Ovary (tissue), 10 donors: ENCODE measurements at places on chromosomes 11 and 22.

GRCh38 chr22:48071828-48072227 is 1309.4 kb downstream of the TBC1D22A start:
- DNase-seq = no peak
- H3K4me1 ChIP-seq = no peaks in the 10 kb centered on the region
- H3K27me3 ChIP-seq = no peaks in the 10 kb centered on the region
- H3K27ac ChIP-seq = no peak overlapping the region
- no peaks in the 10 kb centered on the region for H3K36me3 ChIP-seq

DNA sequence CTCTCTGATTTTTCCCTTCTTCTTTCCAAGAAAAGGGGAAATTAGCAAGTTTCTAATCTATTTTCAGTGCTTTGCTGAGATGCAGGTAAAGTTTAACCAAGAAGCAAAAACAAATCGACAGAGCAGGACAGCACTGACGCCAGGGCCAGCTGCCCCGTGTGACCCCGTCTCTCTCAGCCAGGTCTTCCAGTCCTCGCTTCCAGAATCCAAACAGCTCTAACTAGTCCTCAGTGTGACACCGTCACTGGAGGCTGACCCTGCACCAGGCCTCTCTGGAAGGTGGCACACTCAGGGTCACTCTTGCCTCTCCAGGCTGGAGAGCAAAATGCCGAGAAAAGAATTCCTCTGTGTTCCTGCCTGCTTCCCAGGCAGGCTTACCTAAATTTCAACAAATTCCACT is 44.8 kb downstream of the SHANK2 start:
- no peaks in the 10 kb centered on the region for H3K36me3 ChIP-seq
- no peak overlapping the region for H3K27ac ChIP-seq
- no peaks in the 10 kb centered on the region for H3K4me1 ChIP-seq

- peak; percentile 13 for DNase-seq
- no peaks in the 10 kb centered on the region for H3K27me3 ChIP-seq
- no peak overlapping the region for H3K4me3 ChIP-seq
- H3K36me3 ChIP-seq = no peaks in the 10 kb centered on the region
Observed at GRCh38 chr22:49783926-49784629, 43.6 kb downstream of the BRD1 start.

DNA sequence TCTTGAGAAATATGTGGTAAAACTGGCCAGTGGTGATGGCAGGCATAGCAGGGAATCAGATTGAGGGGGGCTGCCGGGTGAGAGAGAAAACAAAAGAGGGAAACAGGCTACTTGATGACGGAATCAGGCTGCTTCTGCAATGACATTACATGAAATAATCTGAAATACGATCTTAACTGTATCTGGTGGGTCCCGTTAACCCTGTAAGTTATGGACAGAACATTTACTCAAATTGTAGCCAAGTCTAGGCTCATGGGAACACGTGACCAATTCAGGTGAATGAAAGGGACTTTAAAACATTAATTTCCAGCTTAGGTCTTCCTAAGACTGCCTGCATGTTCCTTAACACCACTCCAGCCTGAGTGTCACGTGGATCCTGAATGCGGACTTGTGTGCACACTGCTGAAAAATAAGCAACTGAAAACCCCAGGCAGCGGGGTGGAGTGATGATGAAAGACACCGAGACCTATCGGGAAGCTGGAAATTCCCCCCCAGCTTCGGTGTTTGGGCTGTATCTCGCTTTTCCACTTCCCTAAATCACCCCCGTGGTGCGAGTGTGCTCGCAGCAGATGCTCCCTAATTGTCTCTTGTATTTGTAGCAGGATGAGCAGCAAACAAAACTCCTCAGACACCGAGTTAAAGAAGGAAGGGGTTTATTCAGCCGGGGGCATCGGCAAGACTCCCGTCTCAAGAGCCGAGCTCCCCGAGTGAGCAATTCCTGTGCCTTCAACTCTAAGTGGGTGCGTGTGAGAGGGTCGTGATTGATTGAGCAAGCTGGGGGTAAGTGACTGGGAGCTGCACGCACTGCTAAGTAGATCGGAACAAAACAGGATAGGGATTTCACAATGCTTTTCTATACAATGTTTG is 145.0 kb upstream of the GRK3 start:
- H3K27me3 ChIP-seq = peaks cover 2% of the 10 kb centered on the region
- no peak overlapping the region for H3K4me3 ChIP-seq
- H3K27ac ChIP-seq = no peak overlapping the region
- no peaks in the 10 kb centered on the region for H3K36me3 ChIP-seq

- H3K27me3 ChIP-seq = no peaks in the 10 kb centered on the region
- H3K4me3 ChIP-seq = no peak overlapping the region
- no peaks in the 10 kb centered on the region for H3K4me1 ChIP-seq
- no peaks in the 10 kb centered on the region for H3K36me3 ChIP-seq
- no peak overlapping the region for H3K27ac ChIP-seq
- DNase-seq = no peak
Observed at GRCh38 chr11:92687724-92688123, 281.7 kb upstream of the MTNR1B start.

DNA sequence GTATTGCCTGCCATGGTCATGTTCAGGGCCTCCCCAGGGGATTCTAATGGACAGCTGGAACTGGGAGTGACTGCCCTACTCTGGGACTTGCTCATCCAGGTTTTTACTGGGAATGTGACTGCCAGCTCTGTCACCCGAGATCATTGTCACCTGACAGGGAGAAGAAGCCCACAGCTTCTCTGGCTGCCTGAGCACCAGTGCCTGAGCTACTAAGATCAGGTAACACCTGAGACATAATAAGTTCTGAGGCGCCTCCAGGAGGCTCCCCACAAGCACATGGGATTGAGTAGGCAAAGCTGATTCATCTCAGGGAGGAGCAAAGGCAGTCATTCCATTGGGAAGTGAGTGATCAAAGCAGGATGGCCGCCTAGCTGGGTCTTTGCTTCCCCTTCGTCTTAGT is 84.2 kb upstream of the GALNT18 start:
- H3K27me3 ChIP-seq = no peaks in the 10 kb centered on the region
- no peaks in the 10 kb centered on the region for H3K36me3 ChIP-seq
- H3K4me1 ChIP-seq = no peaks in the 10 kb centered on the region

DNA sequence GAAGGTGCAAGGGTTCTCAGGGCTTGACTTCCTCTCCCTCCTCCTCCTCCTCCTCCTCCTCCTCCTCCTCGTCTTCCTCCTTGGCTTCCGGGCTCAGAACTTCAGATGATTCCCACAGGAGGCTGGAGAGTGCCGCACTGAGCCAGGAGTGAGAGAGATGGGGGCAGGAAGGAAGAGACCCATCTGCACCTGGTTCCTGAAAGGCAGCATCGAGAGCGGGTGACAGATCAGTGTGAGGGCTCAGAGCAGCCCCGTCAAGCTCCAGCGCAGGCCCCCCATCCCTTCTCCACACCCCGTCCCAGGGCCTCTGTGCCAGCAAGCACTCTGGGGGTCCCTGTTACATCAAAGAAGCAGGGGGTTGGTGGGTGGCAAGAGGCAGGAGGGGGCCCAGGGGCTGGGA is 51.5 kb downstream of the ELFN2 start:
- H3K4me3 ChIP-seq = no peak overlapping the region
- H3K36me3 ChIP-seq = no peaks in the 10 kb centered on the region
- H3K27ac ChIP-seq = no peak overlapping the region
- H3K4me1 ChIP-seq = no peaks in the 10 kb centered on the region
- H3K27me3 ChIP-seq = no peaks in the 10 kb centered on the region

DNA sequence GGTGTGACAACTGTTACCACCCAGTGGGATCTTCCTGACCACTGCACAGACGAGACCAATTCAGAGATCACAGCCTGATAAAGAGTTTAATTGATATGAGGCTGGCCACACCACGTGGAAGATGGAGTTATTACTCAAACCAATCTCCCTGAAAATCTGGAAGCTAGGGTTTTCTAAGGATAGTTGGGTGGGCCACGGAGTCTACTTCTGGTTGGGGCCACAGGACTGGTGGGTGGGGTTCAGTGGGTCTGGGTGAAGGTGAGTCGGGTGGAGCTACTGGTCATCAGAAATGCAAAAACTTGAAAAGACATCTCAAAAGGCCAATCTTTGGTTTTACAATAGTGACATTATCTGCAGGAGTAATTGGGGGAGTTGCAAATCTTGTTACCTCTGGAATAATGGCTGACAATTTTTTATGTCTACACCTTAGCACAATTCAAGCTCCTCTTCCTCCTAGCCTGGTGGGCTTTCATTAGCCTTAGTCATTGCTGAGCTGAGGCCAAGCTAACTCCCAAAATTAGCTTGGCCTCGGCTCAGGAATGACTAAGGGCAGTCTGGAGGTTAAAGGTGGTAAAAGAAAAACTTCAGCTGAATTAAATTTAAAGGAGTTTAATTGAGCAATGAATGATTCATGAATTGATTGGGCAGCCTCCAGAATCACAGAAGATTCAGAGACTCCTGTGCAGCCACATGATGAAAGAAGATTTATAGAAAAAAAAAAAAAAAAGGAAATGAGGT is 13.1 kb downstream of the C11orf96 start:
- no peak for DNase-seq
- no peak overlapping the region for H3K27ac ChIP-seq
- H3K4me3 ChIP-seq = no peak overlapping the region
- H3K36me3 ChIP-seq = no peaks in the 10 kb centered on the region
- H3K4me1 ChIP-seq = no peaks in the 10 kb centered on the region
- no peaks in the 10 kb centered on the region for H3K27me3 ChIP-seq

DNA sequence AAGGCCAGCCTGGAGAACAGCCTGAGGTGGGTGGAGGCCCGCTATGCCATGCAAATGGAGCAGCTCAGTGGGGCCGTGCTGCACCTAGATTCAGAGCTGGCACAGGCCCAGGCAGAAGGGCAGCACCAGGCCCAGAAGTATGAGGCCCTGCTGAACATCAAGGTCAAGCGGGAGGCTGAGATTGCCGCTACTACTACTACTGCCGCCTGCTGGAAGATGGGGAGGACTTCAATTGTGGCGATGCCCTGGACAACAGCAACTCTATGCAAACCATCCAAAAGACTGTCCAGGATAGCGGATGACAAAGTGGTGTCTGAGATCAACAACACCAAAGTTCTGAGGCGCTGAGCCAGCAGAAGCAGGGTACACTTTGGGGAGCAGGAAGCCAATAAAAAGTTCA is 3.1 kb upstream of the TMEM218 start:
- H3K4me1 ChIP-seq = peaks cover 5% of the 10 kb centered on the region
- H3K36me3 ChIP-seq = no peaks in the 10 kb centered on the region
- no peaks in the 10 kb centered on the region for H3K27me3 ChIP-seq

GRCh38 chr11:91365986-91366585 is 858.5 kb upstream of the FAT3 start:
- H3K27me3 ChIP-seq = no peaks in the 10 kb centered on the region
- no peaks in the 10 kb centered on the region for H3K4me1 ChIP-seq
- H3K4me3 ChIP-seq = no peak overlapping the region
- no peak for DNase-seq
- H3K36me3 ChIP-seq = no peaks in the 10 kb centered on the region
- no peak overlapping the region for H3K27ac ChIP-seq

- no peak overlapping the region for H3K27ac ChIP-seq
- H3K36me3 ChIP-seq = no peaks in the 10 kb centered on the region
- no peak for DNase-seq
- H3K27me3 ChIP-seq = no peaks in the 10 kb centered on the region
Observed at GRCh38 chr11:105092256-105093239, 47.0 kb downstream of the CARD18 start.

- no peak for DNase-seq
- H3K4me1 ChIP-seq = no peaks in the 10 kb centered on the region
- H3K36me3 ChIP-seq = no peaks in the 10 kb centered on the region
- no peak overlapping the region for H3K27ac ChIP-seq
- H3K4me3 ChIP-seq = no peak overlapping the region
Observed at GRCh38 chr22:16953206-16954059, 54.6 kb downstream of the GAB4 start.

DNA sequence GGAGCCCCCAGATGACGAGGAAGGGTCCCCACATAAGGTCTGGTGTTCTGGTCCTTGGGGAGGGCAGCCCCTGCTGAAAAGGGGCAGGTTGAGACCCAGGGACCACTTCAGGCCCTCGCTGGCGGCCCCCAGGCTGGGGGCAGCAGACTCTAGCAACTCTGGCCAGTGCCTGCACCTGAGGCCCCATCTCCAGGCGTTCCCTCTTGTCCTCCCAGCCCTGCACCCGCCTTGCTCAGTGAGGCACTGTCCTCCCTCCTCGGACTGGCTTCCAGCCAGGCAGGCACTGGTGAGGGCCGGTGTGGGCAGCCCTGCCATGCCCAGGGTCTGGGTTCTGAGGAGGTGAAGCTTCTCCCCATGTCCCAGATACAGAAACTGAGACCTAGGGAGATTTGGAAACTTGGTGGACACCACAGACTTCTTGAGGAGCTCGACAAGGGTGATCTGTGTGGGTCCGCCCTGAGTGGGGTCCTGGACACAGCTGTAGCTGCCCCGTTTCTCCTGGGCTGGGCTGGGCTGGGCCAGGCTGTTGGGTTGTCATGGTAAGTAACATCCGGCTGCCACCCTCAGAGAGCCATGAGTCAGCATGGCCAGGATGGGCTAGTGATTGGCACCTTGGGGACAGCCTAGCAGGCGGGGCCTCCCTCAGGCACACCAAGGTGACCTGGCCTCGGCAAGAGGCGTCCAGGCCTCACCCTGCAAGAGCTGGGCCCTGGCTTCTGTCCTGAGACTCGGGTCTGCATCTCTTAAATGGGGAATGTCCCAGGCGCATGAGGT is 11.1 kb upstream of the PHLDA2 start:
- no peak for DNase-seq
- H3K4me1 ChIP-seq = peaks cover 8% of the 10 kb centered on the region
- H3K36me3 ChIP-seq = no peaks in the 10 kb centered on the region
- no peaks in the 10 kb centered on the region for H3K27me3 ChIP-seq

- DNase-seq = no peak
- H3K36me3 ChIP-seq = no peaks in the 10 kb centered on the region
- H3K4me3 ChIP-seq = no peak overlapping the region
- H3K27ac ChIP-seq = no peak overlapping the region
- H3K27me3 ChIP-seq = no peaks in the 10 kb centered on the region
Observed at GRCh38 chr11:62994775-62995174, 10.0 kb upstream of the SLC22A6 start.

DNA sequence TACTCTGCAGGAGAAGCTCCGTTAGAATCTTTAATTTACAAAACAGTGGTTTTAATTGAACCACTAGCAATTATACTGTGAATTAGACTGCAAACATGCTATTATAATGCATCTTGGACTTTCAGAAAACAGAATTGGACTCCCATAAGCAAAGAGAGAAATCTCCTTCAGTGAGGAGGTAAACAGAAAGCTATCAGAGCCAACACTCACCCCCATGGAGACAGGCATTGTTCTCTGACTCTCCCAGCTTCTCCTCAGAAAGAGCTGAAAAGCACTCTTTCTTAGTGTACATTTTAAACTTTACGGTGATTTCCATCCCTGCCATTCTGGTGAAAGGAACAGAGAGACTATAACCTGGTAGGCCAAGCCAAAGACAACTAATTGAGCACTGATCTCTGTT is 176.9 kb downstream of the GRIA4 start:
- DNase-seq = no peak
- no peaks in the 10 kb centered on the region for H3K36me3 ChIP-seq
- no peak overlapping the region for H3K4me3 ChIP-seq
- no peaks in the 10 kb centered on the region for H3K4me1 ChIP-seq
- H3K27me3 ChIP-seq = no peaks in the 10 kb centered on the region

DNA sequence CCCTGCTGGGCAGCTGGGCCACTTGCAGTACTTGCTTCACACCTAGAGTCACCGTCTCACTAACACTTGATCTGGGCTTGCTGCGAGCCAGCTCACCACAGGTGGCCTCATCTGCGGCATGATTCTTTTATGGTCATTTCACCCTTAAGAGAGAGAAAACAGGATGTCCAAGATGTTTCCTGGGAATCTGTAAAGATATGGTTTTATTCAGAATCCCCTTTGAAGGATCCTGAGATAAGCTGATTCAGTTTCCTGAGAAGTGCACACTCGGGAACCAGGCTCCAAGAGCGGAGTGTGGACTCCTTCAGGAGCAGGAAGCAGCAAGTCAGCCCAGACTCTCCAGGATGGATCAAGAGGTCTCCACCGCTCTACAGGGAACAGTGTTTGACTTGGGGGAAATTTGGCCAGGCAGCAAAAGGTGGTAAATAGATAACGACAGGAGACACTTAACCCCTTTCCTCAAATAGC is 21.8 kb upstream of the TP53AIP1 start:
- no peaks in the 10 kb centered on the region for H3K4me1 ChIP-seq
- no peaks in the 10 kb centered on the region for H3K36me3 ChIP-seq
- H3K27me3 ChIP-seq = no peaks in the 10 kb centered on the region
- DNase-seq = no peak
- H3K4me3 ChIP-seq = no peak overlapping the region
- H3K27ac ChIP-seq = no peak overlapping the region
